Activated naive CD4-positive, alpha-beta T cell treated with anti-CD3 and anti-CD28 coated beads, Interleukin-2, amount 10 ng/mL, durations not matched to agents 5 hours and 36 hours (primary cell): ENCODE measurements at places on chromosomes 16 and 17. TPM values are rescaled to one million over a fixed set of nuclear protein-coding genes. Genes with fewer than 3 reads are reported as not detected.

The DNAI2 gene
- 1.4 TPM for total RNA-seq

The GIT1 gene
- 79.2 TPM for total RNA-seq

The KRT15 gene
- total RNA-seq, result not detected

The CCL13 gene
- total RNA-seq, result not detected

The TEX19 gene
- not detected for total RNA-seq

The HOXB7 gene
- 0.48 TPM for total RNA-seq

The ASGR1 gene
- total RNA-seq, result 0.63 TPM

The MMP15 gene
- 0.99 TPM for total RNA-seq

The KCNH4 gene
- total RNA-seq, result 0.14 TPM

The MEOX1 gene
- 16.2 TPM for total RNA-seq

The ATP2C2 gene
- total RNA-seq, result not detected
